ENCODE measurements at places on chromosomes 7 and 10. TPM values are rescaled to one million over a fixed set of nuclear protein-coding genes. Genes with fewer than 3 reads are reported as not detected.

The ASB4 gene
- not detected for polyA plus RNA-seq

The PHKG1 gene
- polyA plus RNA-seq = 4.0 TPM

The ACBD7 gene
- polyA plus RNA-seq = 3.3 TPM

The GAD2 gene
- polyA plus RNA-seq = 53.2 TPM

The TFR2 gene
- polyA plus RNA-seq = 0.55 TPM

The FGFBP3 gene
- polyA plus RNA-seq = 0.77 TPM

The AFAP1L2 gene
- 0.62 TPM for polyA plus RNA-seq

The ZCCHC24 gene
- polyA plus RNA-seq = 2.1 TPM

The SORCS1 gene
- not detected for polyA plus RNA-seq

The LIPK gene
- not detected for polyA plus RNA-seq

The MNX1 gene
- polyA plus RNA-seq = not detected

The GPR158 gene
- polyA plus RNA-seq = 21.5 TPM

The UNCX gene
- not detected for polyA plus RNA-seq

The ZNF722 gene
- polyA plus RNA-seq = not detected

The SPDYE11 gene
- 1.4 TPM for polyA plus RNA-seq
